Activated CD4-positive, CD25-positive, alpha-beta regulatory T cell (primary cell): ENCODE measurements at places on chromosomes 3 and 15.

DNA sequence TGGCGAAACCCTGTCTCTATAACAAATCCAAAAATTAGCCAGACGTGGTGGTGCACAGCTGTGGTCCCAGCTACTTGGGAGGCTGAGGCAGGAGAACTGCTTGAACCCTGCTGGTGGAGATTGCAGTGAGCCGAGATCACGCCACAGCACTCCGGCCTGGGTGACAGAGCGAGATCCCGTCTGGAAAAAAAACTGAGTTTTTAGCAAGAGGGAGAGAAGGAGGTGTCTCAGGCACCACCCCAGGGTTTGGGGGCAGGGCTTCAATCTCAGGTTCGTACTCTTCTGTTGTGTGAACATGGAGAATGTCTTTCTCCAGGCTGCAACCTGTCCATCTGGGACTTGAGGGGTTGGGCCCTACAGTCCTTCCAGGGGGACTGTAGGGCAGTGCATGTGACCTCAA lies 2.7 kb downstream of the CHRNA3 start:
- DNase-seq = no peak

DNA sequence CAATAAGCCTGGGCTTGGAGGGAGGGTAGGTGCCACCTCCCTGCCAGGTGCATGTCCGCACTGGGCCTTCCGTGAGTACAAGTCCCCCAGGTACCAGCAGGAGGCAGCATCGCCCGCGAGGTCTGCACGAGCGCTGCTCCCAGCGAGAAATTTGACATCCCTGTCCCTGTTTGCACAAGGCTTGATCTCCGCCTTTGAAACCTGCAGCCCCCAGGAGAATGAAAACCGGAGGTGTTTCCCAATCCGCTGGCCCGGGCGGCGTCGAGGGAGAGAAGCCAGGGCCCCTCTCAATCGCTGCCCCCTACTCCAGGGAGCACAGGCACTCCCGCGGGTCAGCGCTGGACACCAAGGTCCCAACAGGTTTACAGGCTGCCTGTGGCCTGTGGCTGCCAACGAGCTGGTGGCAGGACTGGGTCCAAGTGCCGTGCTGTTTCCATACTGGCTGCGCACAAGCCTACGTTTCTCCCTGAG lies 961 bp downstream of the HAPLN3 start:
- peak; percentile 78 for DNase-seq

DNA sequence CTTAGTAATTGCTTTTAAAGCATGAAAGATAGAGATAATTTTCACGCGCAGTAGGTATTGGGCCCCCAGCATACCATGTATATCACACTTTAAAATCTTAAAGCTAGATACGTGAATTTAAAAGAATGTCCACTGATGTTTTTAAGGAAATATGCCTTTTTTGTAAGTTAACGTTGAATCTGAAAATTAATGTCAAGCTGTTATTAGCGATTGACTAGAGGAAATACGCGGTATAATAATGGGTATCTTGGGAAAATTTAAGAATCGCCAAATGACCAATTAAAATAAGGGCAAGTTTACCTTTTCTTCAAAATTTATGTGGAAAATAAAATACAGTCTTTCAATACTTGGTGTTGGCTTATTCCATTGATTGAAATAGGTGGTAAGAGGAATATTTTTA lies 13.3 kb upstream of the CHD2 start:
- no peak for DNase-seq

- DNase-seq = no peak
These were observed 126.5 kb downstream of the SUCNR1 start for GRCh38 chr3:151999936-152000335.
